SK-N-DZ (cell line): ENCODE measurements at places on chromosomes 5 and 9.

GRCh38 chr9:1044643-1045042 lies 5.5 kb upstream of the DMRT2 start:
- DNase-seq: no peak

DNA sequence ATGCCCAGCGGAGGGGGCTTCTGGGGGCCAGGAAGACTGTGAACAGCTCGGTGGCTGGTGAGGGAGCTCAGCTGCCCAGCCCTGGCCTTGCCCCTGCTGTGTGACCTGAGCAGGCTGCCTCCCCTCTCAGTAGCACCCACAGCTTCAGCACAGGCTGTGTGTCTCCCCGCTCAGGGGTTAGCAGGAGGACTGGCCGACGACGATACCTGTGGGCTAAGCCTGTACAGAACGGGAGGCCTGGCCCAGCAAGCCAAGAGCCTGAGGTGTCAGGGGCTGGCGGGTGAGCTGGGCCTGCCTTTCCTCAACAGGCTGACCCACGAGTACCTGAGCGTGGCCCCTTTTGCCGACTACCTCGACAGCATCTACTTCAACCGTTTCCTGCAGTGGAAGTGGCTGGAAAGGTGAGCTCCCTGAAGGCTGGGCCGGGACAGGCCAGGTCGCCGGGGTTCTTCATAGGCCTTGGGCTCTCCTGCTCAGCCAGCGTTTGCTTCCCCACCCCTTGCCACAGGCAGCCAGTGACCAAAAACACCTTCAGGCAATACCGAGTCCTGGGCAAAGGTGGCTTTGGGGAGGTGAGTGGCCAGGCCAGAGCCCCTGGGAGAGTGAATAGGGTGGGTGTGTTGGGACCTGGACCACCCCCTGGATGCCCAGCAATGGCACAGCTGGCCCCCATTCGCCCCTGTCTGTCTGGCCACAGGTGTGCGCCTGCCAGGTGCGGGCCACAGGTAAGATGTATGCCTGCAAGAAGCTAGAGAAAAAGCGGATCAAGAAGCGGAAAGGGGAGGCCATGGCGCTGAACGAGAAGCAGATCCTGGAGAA lies 6.6 kb downstream of the GRK6 start:
- no peak for DNase-seq

GRCh38 chr5:57445006-57445704 lies 37.5 kb downstream of the ACTBL2 start:
- DNase-seq: peak; percentile 37

- no peak for DNase-seq
These were observed 142.9 kb downstream of the LPAR1 start for GRCh38 chr9:110895147-110895905.

DNA sequence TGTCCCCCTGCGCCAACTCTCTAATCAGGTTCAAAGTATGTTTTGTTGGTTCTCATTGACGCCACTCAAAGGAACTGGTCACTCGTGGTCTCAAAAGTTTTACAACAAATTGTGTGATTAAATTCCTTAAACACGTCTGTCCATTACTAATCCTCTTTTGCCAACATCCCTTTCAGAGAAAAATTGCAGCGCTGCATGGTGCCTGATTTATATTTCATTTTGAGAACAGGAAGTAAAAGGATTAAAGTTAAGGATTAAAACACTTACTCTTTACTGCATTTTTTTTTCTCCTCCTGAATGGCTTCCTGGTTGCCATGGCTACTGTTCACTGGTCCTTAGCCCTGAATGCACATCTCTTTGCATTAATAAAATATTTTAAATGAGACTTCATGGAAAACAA lies 383.5 kb downstream of the GLIS3 start:
- no peak for DNase-seq

DNA sequence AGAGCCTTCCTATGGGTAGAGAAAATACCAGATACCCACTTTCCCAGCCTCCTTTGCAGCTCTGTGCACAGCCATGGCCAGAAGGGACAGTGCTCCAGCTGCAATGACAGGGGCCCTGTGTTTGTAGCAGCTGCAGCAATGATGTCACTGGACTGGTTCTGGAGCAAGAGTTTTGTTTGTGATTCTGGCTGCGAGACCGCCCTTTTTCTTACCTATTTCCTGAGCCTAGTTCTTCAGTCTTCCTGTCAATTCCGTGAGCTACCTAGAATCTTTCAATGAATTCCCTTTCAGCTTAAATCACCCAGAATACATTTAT lies 10.0 kb upstream of the BOD1 start:
- no peak for DNase-seq

DNA sequence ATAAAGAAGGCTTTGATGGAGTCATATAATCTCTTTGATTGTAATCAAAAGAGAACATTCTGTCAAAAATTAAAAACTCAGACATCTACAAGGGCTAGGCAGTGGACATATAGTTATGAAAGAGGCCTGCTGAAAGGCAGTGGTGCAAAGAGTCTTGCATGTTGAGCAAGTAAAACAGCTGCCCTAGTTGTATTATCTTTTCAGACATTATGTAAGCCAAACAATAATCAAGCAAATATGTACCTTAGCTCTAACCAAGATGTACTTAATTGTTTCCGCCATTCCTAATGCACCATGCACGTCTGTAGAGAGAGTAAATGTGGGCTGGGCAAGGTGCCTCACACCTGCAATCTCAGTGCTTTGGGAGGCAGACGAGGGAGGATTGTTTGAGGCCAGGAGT lies 14.3 kb downstream of the GAPT start:
- DNase-seq: no peak

- no peak for DNase-seq
These were observed 509.7 kb downstream of the PSAT1 start for GRCh38 chr9:78806492-78807160.

DNA sequence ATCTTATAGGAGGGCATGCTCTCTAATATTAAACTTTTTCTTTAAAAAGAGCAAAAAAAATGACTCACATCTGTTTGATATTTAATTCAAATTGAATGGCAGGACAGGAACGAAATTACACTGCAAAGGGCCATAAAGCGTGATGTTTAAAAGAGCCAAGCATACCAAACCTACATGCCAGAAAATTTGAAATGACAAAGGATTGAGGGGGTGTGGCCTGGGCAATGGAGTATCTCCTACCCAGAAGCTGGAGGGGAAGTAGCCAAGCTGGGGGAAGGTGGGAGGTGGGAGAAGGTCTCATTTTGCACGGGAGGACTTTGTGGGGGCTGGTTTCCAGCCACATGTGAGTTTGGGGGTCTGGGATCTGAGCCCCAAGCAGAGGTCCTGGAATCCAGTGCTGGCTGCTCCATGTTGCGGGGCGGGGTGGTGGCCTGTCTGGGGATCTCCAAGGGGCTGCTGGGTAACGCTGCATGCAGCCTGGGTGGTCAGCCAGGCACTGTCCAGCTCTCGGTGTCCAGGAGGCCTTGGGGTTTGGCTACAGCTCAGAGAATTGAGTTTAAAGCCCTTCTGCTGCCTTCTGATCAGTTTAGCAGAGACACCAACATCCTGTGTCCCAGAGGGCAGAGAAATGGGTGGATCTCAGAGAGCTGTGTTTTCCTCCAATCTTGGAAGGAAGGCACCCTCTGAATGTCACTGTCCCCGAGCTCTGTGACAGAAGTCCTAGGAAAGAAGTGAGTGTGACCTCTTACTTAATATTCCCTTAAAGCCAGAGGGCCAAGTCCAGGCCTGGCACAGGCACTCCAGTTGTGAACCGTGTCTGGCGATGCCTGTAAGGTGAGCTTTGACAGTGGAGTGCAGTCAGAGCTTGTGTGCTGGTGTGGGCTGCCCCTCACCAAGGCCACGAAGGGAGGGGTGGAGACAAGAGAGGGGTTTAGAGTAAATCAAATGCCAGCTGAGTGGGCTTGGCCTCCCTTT lies 7.6 kb downstream of the DCANP1 start:
- DNase-seq: no peak

DNA sequence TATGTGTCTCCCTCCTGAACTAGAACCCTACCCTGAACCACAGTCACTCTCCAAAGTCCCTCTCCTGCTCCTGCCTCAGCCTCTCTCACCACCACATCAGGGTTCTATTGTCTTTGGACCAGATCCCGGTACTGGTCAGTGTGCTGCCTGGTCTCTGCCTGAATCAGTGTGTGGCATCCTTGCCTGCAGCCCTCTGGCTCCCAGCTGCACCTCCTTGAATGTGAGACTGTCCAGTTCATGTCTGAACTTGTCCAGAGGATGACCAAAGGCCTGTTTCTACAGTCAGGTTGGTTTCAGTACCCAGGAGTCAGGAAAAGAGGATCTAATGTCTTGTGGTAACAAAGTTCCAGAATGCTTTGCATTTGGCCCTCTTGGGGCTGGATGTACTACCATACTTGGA lies 76.8 kb upstream of the RANBP3L start:
- no peak for DNase-seq

DNA sequence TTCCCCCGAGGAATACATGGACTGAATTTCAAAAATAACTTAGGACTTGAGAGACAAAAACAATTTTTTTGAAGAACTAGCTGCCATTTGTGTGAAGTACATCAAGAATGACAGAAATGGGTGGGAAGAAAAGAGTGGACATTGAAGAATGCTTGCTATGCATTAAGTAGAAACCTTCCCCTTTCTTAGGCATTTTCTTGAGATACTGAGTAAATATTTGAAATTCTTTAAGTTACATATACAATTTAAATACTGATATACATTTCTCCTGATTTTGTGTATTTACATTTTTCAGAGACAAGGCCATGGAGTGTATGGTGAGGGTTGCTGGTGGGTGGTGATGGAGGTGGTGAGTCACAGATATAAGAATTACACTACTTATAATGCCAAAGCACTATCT lies 319.3 kb upstream of the ADAMTSL1 start:
- DNase-seq: no peak

- peak; percentile 96 for DNase-seq
These were observed 295.1 kb downstream of the ISL1 start for GRCh38 chr5:51678330-51678729.

- DNase-seq: no peak
These were observed 7.2 kb upstream of the ABLIM3 start for GRCh38 chr5:149133795-149134777.

- DNase-seq: peak; percentile 70
These were observed 2.3 kb downstream of the HAPLN1 start for GRCh38 chr5:83718195-83718825.

- DNase-seq: no peak
These were observed 25.6 kb downstream of the GLDC start for GRCh38 chr9:6619909-6620308.

GRCh38 chr5:125595095-125595494 lies 828.1 kb upstream of the GRAMD2B start:
- no peak for DNase-seq

DNA sequence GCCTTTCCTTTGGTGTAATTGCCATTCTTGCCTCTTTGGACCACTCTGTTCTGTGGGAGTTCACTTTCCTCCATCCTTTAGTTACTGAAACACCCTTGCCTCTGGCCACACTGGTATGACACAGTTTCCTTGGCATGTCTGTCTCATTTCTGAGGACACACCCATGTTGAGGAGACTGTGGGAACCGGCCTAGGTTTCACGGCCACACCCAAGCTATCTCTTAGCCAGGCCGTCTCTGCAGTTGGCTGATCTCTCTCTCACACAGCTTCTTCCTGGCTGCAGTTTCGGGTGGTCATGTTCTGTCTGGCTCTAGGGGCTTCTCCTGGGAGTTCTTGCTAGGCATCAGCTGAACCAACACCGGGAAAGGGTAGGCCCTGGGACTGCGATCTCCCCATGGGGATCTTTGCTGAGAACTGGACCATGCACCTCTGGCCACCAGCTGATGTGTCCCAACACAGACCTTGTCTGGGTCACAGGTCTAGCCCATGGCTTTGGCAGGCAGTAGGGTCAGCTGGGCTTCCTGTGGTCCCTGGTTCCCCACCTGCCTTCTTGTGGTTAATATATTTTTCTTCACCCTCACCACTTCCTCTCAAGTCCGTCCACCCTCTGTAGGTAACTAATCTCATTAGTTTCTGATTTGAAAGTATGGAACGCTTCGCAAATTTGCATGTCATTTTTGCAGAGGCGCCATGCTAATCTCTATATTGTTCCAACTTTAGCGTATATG lies 24.9 kb downstream of the ARHGEF37 start:
- no peak for DNase-seq

GRCh38 chr5:68408345-68408871 lies 192.9 kb downstream of the PIK3R1 start:
- DNase-seq: no peak

- DNase-seq: no peak
These were observed at the start of gene OR1J2 for GRCh38 chr9:122510502-122510901. TSS of gene OR1J2 (plus strand) at chr9:122510802. CDS start at chr9:122510802, 0 bp downstream.
